ENCODE measurements at places on chromosomes 3 and 15.

DNA sequence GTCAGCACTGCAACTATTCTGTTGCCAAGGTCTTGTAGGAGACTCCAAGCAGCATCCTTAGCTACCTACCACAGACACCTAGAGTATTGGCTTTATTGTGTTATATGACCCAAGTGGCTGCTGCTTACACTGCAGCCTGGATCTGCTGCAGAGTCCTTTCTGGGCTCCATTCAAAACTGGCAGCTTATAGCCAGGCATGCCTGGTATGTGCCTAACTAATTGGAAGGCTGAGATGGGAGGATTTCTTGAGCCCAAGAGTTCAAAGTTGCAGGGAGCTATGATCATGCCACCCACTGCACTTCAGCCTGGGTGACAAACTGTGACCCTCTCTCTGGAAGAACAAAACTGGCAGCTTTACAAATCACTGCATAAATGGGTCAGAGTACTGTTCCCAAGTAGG, 8.6 kb downstream of the NDUFB4 start:
- no peak for DNase-seq

DNA sequence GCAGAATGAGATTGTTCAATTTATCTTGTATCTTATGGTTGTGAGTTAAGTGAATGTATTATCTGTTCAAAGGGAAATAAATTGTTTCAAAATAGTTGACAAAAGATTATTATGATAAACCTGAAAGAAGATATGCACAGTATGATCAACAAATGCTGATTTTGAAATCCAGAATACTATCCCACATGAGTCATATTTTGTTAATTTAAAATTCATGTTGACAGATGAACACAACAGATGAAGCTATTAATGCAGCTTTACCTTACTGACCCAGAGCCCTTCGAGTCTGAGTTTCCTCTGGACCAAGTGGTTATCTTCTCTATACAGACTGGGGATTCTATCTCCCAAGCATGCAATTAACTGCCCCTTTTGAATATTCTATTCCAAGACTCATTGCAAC, 482.8 kb downstream of the FGF12 start:
- DNase-seq, result no peak

DNA sequence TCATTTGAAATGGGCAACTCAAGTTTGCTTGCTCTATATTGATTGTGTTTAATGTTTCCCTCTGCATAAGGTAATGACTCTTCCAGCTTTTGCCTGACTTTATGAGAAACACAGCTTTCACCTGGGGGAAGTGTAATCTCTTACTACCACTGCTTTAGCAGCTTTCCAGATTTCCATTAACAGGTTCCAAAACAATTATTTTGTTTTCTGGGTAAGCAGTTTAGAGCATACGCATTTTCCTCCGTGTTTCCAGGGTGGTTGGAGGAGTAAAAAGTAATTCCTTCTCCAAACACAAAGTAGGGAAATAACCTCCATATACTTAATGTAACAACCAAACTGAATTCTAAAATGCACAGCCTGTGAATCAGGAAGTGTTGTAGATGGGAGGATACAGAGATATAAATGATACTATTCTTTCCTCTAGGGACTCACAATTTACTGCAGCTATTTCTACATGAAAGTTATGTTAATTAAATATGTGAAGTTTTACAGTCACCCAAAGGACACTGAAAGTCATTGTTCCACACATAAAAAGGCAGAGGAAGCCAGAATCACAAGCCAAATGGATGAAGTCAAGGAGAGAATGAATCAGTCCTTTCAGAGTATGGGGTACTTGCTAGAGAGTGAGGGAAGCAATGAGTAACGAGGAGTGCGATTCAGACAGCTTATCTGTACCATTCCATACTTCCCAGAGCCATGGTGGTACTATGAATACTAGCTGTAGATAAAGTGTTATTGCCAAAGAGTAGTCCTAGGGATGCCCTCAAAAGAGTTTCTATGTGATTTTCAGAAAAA, 16.6 kb downstream of the ST3GAL6 start:
- DNase-seq, result no peak

GRCh38 chr3:171815973-171816595, 5.8 kb upstream of the PLD1 start:
- no peak for DNase-seq

- DNase-seq, result peak; percentile 23
Measured at GRCh38 chr3:190811775-190812480, 50.6 kb downstream of the GMNC start.

GRCh38 chr3:99505200-99505599, 133.2 kb upstream of the COL8A1 start:
- DNase-seq, result no peak

- DNase-seq, result no peak
Measured at GRCh38 chr3:112464264-112464663, 35.0 kb downstream of the BTLA start.

DNA sequence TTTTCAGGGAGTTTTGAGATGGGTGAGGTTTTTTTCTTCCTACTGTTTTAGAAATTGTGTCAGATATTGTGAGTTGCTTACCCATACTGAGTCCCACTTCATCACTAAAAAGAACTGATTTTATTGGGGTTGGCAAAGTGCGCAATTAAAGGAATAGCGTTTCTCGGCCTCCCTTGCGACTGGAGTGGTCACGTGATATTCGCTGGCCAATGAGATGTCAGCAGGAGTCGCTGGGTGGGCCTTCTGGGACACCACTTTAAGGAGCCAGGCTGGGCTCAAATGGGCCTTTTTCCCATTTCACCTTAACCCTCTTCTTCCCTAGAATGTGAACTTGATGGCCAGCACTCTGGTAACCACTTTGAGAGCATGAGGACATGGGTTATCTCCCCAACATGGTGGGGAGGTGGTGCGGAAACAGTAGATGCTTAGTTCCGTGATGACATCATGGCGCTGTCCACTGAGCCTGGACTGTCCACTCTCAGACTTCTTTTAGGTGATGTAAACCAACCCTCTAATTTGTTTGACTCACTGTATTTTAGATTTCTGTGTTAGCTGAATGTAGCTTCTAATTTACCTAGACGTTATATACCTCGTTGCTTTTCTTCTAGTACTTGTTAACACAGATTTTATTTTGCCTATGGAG, 13.2 kb upstream of the IQCF5 start:
- no peak for DNase-seq

- DNase-seq, result no peak
Measured at GRCh38 chr15:62248277-62248984, 83.3 kb upstream of the C2CD4B start.

DNA sequence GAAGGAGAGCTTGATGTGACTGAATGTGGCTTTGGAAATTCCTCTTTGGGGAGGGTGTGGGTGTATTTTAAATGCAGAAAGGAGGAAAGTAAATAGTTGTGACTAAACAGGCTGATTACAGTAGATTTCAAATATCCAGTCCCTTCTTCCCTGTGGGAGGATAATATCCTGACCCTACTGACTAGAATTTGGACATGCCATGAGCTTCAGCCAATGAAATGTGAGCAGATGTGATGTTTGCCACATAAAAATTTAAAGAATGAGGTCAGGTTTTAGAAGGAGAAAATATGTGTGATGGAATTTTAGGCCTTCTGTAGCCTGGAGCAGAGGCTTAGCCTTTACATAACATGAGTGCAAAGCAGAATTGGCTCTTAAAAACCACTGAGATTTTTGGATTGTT, 1218.9 kb downstream of the ROBO2 start:
- no peak for DNase-seq

DNA sequence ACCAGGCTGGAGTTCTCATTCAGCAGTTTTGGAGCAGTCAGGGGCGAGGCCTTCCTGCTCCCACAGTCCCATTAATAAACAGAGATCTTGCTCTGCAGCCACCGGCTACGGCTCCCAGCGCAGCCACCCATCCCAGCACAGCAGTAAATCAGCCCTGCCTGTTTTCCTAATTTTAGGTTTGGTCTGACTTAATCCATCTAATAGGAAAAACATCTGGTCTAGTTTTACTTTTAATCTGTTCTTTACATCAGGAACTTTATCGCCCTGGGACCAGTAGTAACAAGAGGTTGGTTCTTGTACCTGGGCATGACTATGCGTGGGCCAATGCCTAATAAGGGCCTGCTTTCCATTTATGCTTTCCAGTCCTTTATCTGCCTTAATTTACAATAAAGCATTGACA, 264.0 kb upstream of the DPH6 start:
- DNase-seq, result no peak

- no peak for DNase-seq
Measured at GRCh38 chr15:83288381-83288801, 3.9 kb upstream of the BNC1 start.

- no peak for DNase-seq
Measured at GRCh38 chr3:59865351-59865750, 815.5 kb upstream of the CFAP20DC start.

- DNase-seq, result no peak
Measured at GRCh38 chr15:90365414-90366055, 13.5 kb downstream of the ZNF774 start.

- DNase-seq, result no peak
Measured at GRCh38 chr15:29681166-29681845, 141.0 kb downstream of the TJP1 start.

GRCh38 chr3:133472889-133473288, 73.0 kb downstream of the BFSP2 start:
- no peak for DNase-seq

GRCh38 chr15:75749820-75750219, 37.2 kb upstream of the CSPG4 start:
- DNase-seq, result no peak

GRCh38 chr15:75125935-75126334, 75.7 kb upstream of the C15orf39 start:
- no peak for DNase-seq

- DNase-seq, result no peak
Measured at GRCh38 chr3:147483145-147483544, 74.0 kb downstream of the ZIC1 start.

DNA sequence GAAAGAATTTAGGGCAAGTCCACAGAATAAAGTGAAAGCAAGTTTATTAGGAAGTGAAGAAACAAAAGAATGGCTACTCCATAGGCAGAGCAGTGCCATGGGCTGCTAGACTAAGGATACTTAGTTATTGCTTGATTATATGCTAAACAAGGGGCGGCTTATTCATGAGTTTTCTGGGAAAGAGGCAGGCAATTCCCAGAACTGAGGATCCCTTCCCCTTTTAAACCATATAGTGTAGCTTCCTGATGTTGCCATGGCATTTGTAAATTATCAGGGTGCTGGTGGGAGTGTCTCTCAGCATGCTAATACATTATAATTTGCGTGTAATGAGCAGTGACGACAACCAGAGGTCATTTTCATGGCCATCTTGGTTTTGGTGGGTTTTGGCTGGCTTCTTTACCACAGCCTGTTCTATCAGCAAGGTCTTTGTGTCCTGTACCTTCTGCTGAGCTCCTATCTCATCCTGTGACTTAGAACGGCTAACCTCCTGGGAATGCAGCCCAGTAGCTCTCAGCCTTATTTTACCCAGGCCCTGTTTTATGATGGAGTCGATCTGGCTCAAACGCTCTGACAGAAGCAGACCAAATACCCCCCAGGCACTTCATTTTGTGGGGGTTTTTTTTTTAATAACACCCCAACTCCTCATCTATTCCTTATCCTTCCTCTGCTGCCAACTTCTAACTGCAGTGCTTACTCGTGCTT, 103.0 kb upstream of the RARB start:
- no peak for DNase-seq

DNA sequence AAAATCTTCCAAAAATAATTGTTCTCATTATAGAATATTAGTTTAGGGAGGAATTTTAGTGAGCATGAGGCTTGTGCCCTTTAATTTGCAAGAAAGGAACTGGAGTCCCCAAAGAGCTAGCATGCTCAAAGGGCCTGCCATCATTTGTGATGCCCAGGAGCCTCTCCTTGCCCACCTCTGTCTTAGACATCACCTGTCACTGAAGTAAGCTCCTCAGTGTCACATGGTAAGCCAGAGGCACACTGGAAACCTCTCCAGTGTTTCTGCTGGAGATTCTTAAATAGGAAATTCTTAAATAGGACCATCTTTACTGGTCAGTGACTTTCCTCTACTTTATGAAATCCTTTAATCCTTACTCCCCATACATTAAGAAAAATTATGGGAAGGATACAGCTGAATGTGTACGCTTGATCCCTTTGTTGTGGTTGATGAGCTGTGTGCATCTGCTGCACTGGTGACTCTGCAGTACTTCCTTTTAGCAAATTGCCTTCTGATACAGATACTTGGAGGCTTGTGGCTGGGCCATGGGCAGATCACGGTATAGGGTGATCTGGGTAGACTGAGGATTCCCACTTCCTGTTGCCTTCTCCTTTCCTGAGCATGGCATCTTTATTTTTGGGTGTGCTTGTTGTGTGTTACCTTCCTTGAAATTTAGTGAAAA, 197.4 kb downstream of the KLHL25 start:
- DNase-seq, result peak; percentile 56

DNA sequence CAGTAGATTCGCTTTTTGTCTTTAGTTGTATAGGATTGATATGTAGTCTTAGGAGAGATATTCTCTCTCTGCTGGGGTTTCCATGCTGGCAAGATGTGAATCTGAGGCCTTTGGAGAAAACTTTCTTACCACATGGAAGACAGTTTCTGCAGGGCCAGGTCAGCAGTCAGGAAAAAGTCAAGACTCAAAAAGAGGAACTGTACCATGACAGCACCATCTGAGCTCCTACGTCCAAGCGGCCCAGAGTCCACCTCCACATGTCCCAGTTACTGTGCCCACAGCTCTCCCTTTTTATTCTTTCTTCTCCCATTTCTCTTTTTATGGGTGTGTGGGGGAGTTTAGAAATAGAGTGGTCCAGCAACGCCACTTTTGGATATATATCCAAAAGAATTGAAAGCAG, 172.0 kb downstream of the MTHFS start:
- DNase-seq, result no peak

- DNase-seq, result no peak
Measured at GRCh38 chr3:10968401-10968800, 24.1 kb upstream of the SLC6A1 start.

GRCh38 chr3:192957441-192958021, 39.9 kb upstream of the MB21D2 start:
- DNase-seq, result no peak

DNA sequence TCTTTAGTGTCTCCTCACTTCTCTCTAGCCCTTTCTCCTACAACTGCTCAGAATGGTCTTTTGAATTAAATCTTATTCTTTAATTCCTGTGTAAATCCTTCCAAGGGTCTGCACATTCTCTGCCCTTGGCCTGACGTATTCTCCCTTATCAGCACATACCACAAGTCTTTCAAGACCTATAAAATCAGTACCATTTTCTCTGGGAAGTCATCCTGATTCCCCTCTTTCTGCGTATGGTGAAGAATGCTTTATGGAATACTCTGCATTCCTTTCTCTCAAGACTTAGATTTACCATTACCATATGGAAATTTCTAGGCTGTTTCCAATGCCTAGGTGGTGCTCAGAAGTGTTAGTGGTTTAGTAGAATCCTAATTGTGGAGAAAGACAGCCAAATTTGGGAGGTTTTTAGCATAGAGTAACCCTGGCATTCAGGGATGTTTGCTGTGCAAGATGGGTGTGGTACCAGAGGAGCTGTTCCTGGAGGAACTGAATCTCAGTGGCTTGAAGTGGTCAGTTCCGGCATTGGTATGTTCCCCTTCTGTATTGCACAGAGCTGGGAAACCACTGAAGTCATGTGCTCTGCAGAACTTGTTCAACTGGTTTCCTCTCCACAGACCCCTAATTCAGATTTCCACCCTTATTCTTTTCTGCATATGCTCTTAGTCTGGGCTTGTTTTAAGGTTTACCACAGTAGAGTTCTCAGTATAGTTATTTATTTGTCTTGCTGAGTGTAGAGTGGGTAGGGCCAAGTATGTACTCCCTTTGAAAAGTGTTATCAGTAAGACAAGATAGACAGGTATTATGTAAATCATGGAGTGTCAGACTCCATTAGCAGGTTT, 24.5 kb downstream of the IQGAP1 start:
- peak; percentile 37 for DNase-seq

- no peak for DNase-seq
Measured at GRCh38 chr15:35721751-35722150, 175.8 kb upstream of the DPH6 start.

GRCh38 chr3:98903099-98903498, 1.6 kb upstream of the DCBLD2 start:
- DNase-seq, result no peak

Data from activated CD8-positive, alpha-beta T cell treated with anti-CD3 and anti-CD28 coated beads for 36 hours (primary cell).